ENCODE measurements at places on chromosomes 12 and 14.
A peak's percentile ranks its signal among the peaks of the same experiment; 100 is the strongest.

GRCh38 chr12:124618291-124618902, 51.0 kb upstream of the NCOR2 start:
- DNase-seq: no peak

DNA sequence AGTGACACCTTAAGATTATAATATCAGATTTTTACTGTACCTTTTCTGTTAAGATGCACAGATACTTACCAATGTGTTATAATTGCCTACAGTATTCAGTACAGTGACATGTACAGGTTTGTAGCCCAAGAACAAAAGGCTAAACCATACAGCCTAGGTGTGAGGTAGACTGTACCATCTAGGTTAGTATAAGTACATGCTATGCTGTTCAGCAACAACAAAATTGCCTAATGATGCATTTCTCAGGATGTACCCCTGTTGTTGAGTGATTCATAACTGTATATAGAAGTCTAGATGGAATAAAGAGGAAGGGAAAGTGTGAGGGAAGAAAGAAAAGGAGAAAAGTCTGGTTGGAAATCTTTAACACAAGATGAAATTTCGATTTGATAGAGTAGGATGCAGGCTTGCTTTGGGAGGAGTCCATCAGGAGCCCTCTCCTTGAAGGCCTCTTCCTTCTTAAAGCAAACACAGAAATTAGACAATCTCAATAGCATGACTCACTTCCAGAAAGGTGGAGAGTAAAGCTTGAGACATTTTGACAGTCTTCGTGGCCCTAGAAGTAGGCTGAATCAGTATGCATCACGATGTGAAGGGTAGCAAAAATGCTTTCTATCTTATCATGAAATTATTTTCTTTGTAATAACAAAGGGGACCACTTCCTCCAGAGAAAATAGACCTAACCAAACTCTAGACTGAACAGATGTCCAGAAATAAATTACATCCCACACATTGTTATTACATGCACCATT, 191.5 kb downstream of the SYT1 start:
- DNase-seq: no peak

DNA sequence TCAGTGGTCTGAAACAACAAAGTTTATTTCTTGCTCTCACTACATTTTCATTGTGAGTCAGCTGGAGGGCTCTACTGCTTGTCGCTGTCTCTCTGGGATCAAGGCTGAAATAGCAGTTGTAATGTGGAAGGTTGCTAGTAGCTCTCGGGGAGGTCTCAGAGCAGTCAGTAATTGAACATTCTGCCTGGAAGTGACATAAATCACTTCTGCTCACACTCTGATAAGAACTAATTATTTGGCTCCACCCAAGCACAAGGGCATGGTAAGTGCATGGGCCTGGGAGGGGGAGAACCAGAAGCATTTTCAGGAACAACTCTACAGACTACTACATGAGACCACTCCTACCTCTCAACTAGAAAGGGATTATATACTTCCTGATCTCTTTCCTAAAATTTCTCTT, 128.2 kb downstream of the TMEM117 start:
- DNase-seq: no peak

- DNase-seq: peak; percentile 53
Measured at GRCh38 chr14:28608851-28609828, 157.4 kb upstream of the FOXG1 start.

DNA sequence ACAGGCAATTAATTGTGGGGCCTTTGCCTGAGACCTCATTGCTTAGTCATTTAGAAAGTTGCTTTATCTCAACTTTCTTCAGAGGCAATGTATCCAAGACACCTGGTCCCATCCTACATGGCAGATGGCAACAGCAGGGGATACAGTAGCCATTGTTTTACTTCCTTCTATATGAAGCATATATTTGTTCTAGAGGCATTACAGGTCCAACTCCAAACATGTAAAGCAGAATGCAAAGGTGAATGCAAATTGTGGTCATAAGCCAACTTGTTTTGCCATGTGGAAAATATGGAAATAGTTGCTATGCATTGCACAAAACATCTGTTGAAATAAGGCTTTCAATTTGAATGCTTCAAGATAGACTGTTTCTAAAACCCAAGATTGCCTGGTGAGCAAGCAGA, 109.8 kb upstream of the BCAT1 start:
- DNase-seq: no peak

DNA sequence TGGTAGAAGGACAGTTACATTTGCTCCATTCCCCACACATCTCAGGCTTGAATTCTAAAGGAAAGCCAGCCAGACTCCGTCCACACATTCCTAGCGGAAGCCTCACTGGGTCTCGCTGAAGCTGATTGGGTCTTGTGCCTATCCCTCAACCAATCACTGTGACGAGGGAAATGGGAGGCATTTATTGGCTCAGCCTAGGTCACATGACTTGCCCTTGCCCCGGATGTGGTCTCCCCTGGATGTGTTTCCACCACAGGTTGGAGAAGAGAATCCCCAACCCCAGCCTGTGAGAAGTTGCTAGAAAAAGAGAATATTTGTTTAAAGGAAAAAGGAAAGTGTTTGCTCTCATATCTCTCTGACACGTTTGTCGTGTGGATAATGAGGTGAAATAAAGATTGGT, 93.4 kb downstream of the C12orf75 start:
- no peak for DNase-seq

- peak; percentile 27 for DNase-seq
Measured at GRCh38 chr14:31336646-31337045, 83.7 kb downstream of the HEATR5A start.

GRCh38 chr12:47819138-47819895, 386 bp downstream of the HDAC7 start:
- DNase-seq: no peak

- no peak for DNase-seq
Measured at GRCh38 chr12:19454837-19455236, 15.5 kb downstream of the AEBP2 start.

- no peak for DNase-seq
Measured at GRCh38 chr14:90576581-90576980, 179.8 kb downstream of the CALM1 start.

DNA sequence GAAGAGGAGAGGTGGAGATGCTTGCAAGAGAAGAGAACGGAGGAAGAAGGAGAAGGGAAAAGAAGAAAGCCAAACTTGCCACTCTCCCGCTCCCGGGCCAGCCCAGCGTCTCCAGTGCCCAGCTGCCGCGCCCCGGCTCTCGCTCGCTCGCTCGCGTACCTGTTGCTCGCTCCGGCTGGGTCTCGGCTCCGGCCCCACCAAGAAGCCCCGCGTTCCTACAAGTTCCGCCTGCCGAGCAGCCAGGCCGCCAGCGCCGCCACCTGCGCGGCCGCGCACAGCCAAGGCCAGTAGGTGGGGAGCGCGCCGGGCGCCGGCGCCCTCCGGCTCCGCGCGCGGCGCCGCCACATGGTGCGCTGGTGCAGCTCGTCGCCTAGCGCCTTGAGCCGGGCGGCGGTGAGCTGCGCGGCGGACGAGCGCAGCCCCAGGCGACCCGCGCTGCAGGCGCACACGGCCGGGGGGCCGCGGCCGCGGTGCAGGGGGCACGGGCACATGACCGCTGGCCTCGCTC, 370 bp downstream of the HRK start:
- peak; percentile 43 for DNase-seq

DNA sequence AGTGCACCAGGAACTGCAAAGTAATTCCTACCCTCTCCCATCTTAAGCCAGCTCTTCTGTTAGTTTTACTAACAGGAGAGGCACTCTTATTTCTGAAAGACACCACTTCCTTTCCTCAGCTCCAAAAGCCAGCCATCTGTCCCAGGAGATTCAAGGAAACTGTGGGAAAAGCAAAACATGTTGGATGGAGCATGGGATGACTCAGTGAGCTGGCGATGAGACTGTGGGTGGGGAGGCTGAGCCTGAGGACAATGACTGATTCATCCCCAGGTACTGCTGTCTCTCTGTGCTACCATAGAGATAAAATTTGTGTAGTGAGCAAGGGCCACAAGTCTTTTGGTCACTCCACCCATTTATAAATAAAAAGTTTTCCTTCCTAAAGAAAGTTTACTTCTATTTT, 141.4 kb downstream of the MYRFL start:
- no peak for DNase-seq

GRCh38 chr12:22047494-22047893, 1.5 kb downstream of the CMAS start:
- DNase-seq: no peak

- DNase-seq: no peak
Measured at GRCh38 chr12:85572956-85573355, 263.3 kb downstream of the RASSF9 start.

Data from HAP-1 (cell line).